ENCODE measurements at places on chromosomes 2 and 18.
A peak's percentile ranks its signal among the peaks of the same experiment; 100 is the strongest.

GRCh38 chr2:133579274-133579673 is 11.0 kb upstream of the NCKAP5 start:
- no peak for DNase-seq

DNA sequence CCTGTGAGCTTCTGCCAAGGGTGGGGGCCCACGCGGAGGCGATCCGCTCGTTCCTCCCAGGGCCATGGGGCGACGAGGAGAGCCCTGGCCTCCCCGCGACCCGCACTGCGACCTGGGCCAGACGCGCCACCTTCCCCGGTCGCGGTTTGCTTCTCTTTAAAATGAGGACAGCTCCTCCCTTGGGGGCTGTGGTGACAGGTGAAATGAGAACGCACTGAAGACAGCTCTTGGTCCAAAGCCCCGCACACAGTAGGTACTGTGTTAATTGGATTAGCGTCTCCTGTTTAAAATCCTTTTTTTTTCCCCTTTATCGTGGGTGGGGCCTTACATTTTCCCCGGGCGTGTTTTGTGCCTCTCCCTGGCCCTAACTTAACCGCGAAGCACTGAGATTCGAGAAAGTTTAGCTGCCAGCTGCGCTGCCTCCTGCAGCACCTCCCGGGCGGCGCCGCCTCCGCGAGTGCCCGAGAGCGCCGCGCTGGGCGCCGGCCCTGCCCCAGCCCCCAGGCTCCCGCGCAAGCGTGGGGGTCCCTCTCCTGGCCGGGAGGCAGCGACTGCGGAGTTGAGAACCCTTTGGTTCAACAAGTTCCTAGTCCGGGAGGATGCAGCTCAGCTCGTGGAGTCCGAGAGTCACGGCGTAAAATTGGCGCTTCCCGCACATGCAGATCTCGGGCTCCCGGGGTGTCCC is 1.1 kb downstream of the HPCAL1 start:
- DNase-seq: no peak

DNA sequence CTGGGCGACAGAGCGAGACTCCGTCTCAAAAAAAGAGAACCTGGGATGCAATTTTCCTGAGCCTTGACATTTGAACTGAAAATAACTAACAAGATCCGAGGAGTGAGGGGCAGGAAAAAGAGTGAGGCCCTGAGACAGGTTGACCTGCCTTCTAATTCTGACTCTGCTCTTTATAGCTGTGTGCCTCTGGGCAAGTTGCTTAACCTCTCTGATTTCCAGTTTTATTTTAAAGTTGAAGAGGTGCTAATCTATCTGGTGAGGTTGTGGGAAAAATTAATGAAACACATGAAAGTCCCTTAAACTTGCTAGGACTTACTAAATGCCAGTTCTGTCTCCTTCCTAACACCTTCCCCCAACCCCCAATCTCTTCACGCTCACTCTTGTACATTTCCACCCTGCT is 108.4 kb upstream of the MGAT5 start:
- no peak for DNase-seq

GRCh38 chr2:121491518-121491917 is 39.2 kb upstream of the RNU4ATAC start:
- no peak for DNase-seq

- no peak for DNase-seq
Measured at GRCh38 chr18:13599031-13599430, 127.3 kb downstream of the FAM210A start.

- DNase-seq: no peak
Measured at GRCh38 chr2:29317077-29317517, 201.9 kb downstream of the CLIP4 start.

GRCh38 chr18:4172196-4173100 is 282.7 kb downstream of the DLGAP1 start:
- DNase-seq: peak; percentile 68

DNA sequence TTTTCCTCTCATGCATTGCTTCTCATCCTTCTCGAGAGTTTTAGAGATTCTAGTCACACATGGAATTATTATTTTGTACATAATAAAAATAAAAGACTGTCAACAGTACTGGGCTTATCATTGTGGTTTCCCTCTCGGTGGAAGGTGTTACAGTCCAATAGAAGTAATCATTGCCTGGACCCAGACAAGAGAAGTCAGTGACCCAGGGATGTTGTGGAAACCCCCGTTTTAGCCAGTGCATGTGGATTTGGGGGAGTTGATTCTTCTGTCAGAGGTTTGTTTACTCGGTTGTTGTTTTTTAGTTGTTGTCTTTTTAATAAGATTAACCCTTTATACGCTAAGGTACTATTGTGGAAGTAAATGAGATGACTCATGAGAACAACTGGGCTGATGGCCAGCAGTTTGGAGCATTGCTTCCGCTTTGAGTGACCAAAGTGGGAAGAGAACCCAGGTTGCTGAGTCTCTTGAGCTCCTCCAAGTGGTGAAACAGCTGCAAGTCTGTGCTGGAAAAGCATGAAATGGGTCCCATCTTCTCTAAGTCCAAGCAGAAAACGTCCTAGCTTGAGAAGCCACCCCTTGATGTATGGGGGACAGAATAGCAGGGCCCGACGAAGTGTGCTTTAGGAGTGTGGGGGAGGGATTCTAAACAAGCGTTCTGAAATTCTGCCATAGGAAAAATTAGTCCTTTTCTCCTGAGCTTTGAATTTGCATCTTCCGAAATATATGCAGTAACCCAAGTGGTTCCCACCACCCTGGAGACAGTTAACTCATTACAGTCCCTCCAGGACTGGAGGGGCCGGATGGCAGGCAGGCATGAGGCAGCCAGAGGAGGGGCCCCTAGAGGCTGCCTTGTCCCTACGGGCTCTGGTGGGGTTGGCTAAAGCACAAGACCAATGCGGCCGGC is 61.8 kb upstream of the GPR45 start:
- peak; percentile 18 for DNase-seq

DNA sequence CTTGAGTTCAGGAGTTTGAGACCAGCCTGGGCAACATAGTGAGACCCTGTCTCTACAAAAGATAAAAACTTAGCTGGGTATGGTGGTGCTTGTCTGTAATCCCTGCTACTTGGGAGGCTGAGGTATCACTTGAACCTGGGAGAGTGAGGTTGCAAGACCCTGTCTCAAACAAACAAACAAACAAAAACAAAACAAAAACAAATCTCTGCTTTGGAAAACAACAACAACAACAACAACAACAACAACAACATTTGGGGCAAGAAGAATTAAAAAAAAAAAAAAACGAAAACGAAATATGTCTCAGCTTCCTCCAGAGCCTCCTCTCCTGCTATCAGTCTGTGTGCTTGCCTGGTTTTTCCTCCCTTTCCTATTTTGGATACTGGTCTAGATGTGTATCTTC is 16.9 kb downstream of the SLC4A1AP start:
- DNase-seq: no peak

- DNase-seq: no peak
Measured at GRCh38 chr2:186927185-186927866, 78.4 kb upstream of the ZSWIM2 start.

- DNase-seq: peak; percentile 87
Measured at GRCh38 chr2:219218217-219218731, 484 bp downstream of the ABCB6 start.

- DNase-seq: no peak
Measured at GRCh38 chr2:236866542-236867340, 218.9 kb upstream of the COPS8 start.

DNA sequence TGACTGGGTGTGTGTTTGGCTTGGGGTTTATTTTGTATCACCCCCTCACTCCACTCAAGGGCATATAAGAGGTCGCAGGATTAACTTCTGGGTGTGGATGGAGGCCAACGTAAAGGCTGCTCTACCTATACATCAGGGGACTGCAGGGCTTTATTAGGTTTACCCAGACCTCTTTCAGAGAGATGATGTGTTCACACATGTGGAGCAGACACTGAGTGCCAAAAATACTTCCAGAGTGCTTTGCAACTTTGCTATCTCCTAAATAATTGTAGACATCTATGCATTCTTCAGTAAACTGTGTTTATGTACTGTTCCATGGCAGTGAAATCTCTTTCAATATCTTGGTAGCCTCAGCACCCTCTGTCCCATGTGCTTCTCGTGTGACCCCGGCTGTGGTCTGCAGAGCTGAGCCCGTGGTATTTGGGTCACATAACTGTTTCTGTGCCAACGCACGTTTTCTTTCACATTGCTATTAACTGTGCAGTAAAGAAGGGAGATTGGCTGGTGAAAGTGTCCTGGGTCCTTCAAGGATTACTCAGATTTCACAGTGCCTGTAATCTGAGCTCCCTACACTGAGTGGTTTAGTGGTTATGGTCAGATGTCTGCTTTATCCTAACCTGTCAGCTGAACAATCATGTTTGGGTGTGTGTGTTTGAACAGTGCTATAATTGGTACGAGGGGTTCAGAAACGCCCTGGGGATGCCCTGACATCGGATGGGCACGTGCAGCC is 208.1 kb downstream of the VAPA start:
- no peak for DNase-seq

GRCh38 chr2:188693111-188693510 is 281.1 kb upstream of the COL3A1 start:
- DNase-seq: no peak

DNA sequence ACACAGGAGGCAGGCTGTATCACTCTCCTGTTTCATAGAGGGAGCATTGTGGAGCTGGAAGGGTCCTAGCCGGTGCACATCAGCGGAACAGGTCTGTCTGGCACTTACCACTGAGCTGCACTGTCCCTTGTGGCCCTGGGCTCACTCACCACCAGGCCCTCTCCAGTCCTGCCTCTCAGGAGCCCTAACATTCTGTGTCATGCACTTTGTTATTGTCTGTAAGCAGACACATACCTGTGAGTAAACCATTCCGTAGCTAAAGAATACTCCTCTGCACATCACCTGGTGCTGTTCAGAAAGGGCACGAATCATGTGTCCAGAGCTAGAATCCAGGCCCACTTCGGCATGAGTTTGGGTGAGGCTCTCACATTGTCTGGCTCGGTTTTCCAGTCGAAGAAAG is 93.6 kb downstream of the CRIM1 start:
- DNase-seq: no peak

DNA sequence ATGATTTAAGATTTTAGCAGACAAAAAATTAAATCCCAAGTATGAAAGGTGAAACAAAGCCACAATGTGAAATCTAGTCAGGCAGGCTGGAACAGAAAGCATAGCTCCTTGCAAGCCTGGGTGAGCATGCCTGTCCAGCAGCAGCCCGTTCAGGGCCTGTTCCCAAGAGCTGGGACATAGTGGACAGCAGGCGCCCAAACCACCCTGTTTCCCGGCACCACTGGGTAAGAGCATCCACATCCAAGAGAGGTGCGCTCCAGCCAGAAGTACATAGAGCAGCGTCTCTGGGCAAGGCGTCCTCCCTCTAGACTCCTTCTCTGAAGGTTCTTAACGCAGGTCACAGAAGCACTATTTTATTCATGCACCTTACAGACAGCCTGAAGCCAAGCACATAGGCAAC is 80.8 kb downstream of the DNER start:
- DNase-seq: no peak

DNA sequence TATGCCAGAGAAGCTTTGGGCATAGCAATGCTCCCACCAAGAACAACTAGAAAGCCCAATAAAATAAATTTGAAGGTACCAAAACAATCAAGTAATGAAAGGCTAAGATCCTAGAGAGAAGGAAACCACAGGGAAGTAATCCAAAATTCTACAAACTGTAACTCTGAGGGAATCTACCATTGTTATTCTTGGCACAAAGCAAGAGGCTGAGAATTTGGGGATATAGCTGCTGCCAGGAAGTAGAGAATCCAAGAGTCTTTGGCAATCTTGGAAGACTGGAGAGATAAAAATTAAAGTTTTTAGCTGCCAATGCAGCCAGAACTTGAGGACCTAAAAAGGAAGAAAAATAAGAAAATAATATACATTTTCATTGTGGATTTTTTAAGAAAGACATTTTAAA is 68.5 kb downstream of the PIGN start:
- peak; percentile 7 for DNase-seq

GRCh38 chr2:206127656-206128055 is 31.6 kb downstream of the NDUFS1 start:
- DNase-seq: no peak

DNA sequence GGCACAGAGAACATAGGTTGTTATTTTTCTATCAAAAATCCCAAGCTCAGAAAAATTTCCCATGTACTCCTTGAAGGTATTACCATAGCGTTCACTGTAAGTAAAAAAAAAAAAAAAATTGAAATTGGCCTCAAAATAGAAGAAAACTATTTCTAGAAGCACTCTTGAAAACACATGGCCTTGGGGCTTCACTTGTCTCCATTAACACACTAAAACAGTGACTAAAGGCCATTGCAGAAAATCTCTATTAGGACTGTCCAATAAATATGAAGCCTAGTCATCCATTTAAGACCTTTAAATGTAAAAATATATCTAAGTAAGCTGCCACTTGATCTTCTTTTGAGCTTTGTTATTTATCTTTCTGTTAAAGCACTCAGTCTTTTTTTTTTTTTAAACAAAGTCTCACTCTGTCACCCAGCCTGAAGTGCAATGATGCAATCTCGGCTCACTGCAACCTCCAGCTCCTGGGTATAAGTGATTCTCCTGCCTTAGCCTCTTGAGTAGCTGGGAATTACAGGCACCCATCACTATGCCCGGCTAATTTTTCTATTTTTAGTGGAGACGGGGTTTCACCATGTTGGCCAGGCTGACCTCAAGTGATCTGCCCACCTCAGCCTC is 35.8 kb downstream of the CCDC68 start:
- no peak for DNase-seq

DNA sequence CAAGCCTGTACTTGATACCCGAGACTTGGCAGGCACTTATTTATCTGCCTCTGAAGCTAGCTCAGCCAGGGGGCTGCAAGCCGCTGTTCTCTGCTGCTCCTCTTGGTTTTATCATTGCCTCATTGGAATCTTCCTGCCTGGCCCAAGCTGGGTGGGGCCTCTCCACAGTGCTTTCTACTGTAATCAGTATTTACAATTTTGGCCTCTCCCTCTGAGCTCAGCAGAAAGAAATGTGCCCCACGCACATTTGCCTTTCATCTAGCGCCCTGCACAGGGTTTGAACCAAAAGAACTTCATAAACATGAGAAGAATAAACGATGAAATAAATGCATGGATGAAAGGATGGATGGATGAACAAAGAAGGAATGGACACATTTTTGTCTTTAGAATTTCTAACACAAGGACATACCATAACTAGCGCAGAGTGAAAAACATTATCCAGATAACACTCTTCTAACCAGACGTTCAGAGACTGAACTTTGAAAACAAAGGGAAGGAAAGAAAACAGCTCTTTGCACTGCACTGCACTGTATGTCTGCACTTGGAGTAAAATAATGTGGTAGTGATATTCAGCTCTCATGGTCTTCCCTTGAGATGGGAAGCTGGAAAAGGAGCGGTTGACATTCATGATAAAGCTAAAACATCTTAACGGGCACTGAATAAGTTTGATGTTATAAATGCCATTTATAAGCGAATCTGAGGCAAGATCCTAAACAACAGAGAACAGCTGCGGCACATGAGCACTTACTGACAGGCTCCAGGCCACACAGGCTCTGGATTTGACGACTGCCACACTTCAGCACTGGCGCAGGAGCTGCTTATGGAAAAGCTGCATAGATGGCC is 86.8 kb upstream of the SP3 start:
- DNase-seq: no peak

DNA sequence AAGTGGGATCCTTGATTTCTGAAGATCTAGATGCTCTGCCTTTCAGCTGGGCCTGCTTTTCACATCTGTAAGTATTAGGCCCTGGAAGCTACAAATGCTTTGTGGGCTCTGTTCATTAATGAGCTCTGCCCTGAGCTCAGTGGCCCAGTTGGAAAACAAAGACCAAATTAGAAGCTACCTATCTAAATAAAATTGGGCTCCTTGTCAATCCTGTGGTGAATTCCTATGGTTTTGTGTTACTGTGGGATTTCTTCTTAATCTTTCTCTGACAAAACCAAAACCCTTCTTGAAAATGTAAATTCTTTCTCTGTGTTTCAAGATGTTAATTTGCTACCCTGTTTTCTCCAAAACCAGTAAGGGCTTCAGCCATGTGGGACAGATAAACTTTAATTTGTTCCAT is 219.0 kb upstream of the HS6ST1 start:
- no peak for DNase-seq

Data from NCI-H446 treated with DMSO at 0.1 percent for 48 hours (cell line).